ENCODE measurements at places on chromosomes 4 and X.

DNA sequence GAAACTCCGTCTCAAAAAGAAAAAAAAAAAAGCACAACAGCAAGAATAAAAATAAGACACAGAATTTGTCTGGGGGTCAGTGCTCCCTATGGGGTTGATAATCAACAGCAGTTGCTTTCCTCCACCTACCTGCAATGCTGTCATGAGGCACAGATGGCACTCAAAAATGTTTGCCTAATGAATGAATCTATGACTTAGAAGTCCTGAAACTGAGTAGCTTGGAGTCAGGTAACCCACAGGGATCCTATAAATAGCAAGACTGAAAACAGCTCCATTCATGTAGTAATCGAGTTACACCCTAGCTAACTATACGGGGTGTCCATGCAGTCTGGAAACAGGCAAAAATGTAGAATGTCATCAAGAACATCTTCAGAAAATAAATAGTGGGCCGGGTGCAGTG lies 19.8 kb upstream of the DDX3X start:
- no peak for DNase-seq

GRCh38 chr4:177511611-177512010 lies 69.4 kb upstream of the AGA start:
- no peak for DNase-seq

- DNase-seq, result peak; percentile 59
Observed at GRCh38 chr4:118968005-118968404, 79.4 kb downstream of the SYNPO2 start.

DNA sequence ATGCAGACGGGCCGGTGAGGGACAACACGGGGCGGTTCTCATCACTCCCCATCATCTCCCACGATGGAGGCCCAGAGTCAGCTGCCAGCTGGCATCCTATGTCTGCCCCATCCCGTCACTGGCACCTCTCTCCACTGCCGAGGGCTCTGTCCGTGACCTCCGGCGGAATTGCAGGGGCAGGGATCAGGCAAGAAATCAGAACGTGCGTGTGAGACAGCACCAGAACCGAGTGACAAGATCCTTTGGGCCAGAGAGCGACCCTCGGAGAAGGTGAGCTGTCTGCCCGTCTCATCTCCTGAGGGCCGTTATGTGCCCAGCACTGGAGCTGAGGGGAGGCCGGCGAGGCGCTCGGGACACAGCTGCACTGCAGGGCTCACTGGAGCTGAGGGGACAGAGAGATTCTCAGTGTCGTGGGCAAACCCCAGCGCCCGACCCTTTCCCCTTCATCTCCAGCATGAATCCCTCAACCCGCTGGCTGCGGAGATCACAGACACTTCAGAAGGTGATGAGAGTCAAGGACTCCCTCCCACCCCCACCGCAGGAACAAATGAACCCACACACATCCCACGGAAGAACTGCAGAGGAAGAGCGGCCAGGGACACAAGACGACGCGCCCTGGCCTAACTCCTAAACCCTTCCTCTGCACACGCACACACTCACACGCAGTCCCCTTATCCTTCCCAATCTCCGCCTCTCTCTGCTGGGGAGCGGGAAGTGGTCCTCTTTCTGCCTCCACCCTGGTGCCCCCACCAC lies 128.7 kb downstream of the AFAP1 start:
- DNase-seq, result no peak

DNA sequence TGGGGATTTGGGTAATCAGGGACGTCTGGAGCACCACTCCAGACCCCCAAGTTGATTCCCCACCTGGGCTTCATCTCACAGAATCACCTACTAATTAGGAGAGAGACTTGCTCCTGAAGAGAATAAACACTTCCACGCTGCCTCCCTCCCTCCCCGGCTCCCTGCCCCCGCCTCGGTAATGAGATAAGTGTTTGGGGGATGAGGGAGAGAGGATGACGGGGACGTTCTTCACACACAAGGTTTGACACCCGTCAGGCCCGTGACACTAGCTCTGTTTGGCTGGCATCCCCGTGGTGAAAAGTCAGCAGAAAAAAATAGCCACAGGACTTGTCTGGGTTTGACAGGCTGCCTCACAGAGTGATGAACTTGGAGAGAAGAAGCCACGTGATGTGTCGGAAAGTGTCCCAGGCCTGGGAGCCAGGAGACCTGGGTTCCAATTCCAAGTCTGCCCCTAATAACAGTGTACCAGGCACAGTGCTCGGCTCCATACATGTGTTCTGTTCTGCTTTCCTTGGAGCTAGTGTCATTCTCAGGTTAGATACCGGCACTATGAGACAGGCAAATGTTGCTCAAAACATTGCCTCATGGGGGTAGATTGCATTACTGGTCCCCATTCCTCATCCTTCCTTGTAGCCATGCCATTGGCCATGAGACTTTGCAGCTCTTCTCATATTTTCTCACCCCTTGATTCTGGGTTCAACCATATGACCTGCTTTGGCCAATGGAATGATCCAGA lies 578.0 kb downstream of the BCOR start:
- no peak for DNase-seq

DNA sequence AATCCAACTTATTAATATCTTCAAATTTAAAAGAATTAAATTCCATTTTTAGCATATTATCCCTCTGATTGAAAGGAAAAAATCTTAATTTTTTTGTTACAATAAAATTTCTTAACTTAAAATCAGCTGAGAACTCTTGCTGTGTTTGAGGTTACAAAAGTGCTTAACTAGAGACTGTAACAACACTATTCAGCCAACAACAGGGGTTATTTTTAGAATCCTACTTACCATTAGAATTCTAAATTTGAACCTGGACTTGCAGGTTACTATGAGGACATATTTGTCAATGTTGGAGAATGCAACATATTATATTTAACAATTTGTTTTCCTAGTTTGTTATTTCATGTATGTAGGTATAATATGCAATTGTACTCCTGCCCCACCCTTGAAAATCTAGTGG lies 238.1 kb upstream of the CXXC4 start:
- no peak for DNase-seq

DNA sequence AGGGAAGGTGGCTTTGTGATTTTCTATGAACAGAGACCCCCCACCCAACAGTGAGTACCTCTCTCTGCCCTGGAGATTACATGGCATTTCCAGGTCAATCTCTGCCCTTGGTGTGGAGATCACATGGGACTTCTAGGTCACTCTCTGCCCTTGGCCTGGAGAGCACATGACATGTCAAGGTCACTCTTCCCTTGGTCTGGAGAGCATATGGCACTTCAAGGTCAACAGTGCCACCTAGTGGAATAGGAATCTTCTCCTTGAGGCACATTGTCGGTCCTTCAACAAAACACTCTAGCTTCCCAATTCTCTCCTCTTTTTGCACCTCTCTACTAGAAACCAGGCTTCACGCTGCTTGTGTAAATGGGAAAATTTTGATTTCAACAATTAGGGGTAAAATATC lies 66.2 kb upstream of the TACR3 start:
- no peak for DNase-seq

DNA sequence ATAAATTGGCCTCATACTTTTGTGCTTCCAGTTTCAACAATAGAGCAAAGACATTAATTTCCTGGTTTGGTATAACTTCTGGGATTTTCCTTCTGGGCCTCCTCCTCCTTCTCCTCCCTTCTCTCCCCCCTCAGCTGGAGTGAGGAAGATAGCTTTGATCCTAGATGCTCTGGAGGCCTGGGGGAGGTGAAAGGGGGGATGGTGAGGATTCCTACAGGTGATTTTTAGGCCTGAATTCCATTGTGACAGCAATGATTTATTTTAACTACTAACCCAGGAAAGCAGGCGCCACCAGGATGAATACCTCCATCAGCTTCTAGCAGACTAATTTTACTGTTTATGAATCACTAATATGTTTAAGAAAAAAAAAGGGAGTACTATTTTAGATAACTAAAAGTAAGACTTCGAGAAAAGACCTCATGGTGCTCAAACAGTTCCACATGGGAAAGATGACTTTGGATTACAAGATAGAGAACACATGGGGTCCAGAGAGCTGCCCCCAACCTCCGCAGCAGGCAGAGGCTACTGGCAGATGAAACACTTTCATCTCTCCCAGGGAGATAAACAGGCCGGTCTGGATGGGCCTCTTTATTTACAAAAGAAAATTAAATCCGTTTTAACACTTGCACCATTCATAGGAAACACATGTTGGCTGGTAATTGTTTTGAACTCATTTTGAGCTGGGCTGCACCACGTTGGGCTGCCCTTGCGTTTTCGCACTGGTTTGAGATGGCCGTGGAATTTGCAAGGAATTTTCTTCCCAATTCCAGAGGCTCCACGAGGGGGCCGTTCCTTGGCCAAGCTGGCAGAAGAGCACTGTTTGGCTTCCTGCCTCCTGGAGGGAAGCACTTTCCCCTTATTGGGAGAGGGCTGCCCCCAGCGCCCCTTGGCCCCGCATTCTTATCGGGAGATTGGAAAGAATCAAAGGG lies 125.1 kb upstream of the STX18 start:
- no peak for DNase-seq

DNA sequence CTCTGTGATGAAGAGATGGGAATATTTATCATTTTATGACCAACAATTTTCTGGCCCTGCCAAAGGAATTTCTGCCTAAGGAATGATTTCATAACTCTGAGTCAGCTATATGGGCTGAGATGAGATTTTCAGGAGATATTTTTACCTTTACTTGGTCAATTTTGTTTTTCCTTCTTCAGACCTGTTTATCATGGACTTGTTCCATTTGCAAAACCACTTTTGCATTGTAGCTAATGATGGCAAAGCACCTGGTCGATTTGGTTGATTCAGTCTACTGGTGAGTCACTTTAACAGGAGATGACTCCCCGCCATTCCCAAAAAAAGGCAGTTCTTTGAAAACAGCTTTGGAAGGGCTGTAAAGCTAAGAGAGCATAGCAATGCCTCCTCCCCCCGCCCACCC lies 53.3 kb downstream of the TEX13A start:
- no peak for DNase-seq

GRCh38 chrX:116142976-116143375 lies 27.6 kb upstream of the AGTR2 start:
- DNase-seq, result peak; percentile 19

DNA sequence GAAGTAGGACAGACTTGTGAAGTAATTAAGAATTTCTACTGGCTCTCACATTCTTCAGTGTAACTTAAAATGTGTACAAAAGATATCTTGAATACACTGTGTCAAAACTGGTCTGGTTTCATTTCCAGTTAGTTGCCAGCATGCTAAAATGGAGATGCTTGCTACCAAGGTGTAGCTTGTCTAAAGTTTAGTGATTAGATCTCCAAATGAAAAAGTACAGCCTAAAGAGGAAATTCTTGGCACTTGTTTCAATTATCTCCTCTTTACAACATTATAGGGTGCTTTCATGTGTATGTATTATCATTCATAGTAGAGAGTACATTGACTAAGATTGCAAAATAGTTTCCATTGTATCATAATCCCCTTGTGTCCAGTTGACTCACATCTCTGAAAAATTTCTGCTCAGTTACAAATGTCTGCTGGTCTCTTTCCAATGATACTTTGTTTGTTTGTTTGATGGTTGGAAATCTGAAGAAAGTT lies 97.3 kb upstream of the SPRY1 start:
- peak; percentile 84 for DNase-seq

Data from hindlimb muscle (tissue), 1 donor.